Activated CD8-positive, alpha-beta memory T cell treated with anti-CD3 and anti-CD28 coated beads for 4 hours (primary cell): ENCODE measurements at places on chromosomes 4 and X.

DNA sequence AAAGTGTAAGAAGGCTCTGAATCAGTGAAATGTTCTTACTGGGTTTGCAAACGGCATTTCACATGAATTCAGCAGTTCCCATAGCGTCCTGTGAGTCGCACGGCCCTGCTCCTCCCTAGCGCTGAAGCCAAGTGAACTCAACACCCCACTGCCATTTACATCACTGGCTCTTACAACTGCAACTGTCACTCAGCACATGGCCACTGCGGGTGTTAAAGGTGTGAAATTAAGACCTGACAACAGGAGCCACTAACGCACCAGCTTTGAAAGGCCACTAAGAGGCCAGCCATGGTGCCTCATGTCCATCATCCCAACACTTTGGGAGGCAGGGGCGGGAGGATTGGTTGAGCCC lies 31.7 kb downstream of the RNF212 start:
- no peak for DNase-seq

GRCh38 chr4:139841464-139842195 lies 176.0 kb downstream of the MGST2 start:
- DNase-seq = peak; percentile 5

GRCh38 chr4:15395311-15395710 lies 32.5 kb upstream of the C1QTNF7 start:
- DNase-seq = no peak

DNA sequence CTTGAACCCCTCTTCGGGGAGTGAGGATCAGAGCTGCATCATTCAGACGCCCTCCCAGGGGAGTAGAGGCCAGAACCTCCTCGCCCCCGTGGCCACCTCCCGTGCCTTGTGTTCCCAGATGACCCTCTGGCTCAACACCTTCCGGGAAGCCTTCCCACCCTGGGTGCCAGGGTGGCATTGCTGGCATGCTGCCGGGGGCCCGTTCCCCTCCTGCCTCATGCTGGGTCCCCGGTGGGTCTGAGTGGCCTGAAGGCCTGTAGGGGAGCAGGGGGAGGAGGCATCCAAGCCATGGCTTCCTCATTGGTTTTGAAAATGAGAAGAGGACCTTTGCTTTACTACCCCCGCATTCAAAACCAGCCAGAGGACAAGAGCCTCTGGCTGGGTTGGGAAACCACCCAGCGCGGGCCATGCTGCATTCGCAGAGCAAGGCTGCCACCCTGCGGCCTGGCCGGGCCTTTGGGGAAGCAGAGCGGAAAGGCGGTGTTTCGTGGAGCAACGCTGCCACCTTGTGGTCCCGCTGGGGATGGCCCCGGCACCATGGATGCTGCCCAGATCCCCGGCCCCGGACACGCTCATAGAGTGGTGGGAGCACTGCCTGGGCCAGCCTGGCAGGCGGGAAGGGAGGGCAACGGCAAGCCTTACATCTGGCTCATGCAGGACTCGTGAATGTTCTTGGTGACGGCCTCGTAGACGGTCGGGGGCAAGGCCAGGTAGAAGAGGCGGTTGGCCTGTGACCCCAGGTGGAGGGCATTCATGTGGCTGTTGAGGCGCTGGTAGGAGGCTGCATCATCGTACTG lies 11.9 kb downstream of the G6PD start:
- peak; percentile 82 for DNase-seq

- DNase-seq = no peak
These were observed 12.0 kb downstream of the ZFYVE28 start for GRCh38 chr4:2406406-2406805.

GRCh38 chrX:11239230-11239629 lies 54.0 kb upstream of the AMELX start:
- no peak for DNase-seq

GRCh38 chrX:153827903-153828302 lies 2.4 kb downstream of the PDZD4 start:
- no peak for DNase-seq

DNA sequence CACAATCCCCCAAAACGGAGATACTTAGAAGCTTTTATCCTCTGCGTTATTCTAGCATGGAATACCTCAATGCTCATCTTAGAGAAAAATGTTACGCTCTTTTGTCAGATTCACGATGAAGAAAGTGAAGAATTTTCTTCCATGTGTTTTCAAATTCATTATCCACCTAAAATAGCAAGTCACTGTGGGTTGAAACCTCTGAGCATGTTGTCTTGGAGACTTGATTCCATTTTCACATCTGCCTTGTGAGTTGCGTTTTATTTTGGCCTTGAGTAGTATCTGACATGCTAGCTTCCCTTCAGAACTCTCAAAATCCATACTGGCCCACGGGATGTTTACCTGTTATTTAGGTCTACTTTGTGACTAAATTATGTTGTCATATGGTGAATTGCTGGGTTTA lies 66.3 kb downstream of the C4orf46 start:
- DNase-seq = no peak

DNA sequence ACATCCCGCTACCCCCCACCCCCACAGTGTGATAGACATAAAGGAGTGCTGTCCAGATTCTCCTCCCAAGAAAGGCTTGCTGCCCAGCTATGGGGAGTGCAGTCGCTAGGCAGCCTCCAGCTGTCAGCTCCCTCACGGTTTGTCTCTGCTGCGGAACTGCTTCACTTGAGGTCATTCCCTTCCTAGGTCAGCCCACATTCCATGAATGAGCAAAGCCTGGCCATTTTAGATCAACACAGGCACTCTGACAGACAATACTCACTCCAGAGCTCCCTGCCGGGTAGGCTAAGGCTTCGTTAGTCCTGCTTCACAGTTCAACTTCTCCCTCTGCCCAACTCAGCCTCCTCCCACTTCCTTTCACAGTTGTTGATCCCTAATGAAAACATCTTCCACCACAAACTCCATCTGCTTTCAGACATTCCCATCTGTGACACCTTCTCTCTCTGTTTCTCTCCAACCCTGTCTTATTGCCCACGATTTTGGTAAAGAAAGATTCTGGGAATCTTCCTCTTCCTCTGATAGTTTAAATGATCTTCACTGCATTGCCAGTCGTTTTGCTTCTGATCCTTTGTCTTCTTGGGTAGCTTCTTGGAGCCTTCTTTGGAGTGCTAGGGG lies 318.9 kb upstream of the F9 start:
- no peak for DNase-seq

DNA sequence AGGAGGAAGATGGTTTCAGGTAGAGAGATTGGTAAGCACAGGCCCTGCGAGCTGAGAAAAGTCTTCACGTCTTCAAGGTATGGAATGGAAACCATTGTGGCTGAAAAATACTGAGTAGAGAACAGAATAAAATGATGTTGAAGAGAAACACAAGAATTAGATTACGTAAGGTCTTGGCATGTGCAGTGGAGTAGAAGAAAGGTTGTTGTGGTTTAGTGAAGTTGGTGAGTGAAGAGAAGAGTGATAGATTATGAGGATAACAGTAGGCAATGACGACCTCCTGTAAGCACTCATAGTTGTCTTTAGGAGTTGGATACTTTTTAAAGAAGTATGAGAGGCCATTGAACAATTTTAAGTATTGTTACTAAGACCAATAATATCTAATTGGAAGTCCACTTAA lies 642.6 kb downstream of the PCDH7 start:
- no peak for DNase-seq

- DNase-seq = no peak
These were observed 640.7 kb upstream of the AGA start for GRCh38 chr4:178082906-178083305.

DNA sequence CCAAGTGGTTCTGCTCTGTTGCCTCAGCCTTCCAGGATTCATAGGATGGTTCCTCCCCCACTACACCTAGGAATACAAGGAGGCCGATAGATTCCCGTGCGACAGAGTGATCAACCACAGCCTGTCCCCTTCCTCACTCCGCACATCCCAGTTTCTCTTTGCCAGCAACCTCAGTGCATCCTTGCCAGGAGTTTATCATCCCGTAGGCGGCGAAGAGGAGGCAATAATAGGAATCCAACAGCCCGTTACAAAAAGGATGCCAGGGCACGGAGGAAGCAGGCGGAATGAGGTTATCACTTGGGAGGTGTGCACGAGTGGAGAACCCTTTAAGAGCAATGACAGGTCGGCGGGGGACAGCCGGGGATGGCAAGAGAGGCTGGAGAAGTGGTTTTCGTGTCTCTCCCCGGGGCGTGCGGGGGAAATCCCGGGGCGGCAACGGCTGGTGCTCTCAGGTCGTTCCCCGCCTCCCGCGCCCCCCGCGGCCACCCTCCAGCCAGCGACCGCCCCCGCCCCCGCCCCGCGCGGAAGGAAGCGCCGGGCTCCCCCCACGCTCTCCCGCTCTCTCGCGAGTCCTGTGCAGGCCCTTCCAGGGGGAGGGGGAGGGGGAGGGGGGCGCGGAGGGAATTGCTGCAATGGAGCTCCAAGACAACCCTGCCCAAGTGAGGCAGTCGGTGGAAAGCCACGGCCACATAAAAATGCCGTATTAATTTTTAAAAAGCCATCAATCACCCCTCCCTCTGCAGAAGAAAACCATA lies 1.6 kb downstream of the PPP3CA start:
- DNase-seq = peak; percentile 23

GRCh38 chr4:86822136-86822535 lies 27.0 kb downstream of the SLC10A6 start:
- DNase-seq = no peak

- no peak for DNase-seq
These were observed 587 bp downstream of the TIMM8A start for GRCh38 chrX:101347859-101348451.

DNA sequence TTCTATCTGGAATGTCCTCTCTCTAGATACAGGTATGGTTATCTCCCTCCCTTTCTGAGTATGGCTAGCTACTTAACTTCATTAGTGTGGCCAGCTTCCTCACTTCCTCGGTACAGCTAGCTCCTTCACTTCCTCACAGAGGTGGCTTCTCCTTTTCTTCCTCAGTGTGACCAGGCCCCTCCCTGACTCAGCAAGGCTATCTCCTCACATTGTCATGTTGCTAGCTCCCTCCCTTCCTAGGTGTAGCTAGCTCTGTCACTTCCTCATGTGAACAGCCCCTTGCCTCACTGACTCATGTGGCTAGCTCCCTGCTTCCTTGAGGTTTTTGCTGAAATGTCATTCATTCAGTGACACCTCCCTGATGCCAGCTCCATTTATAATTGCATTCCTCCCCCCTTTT lies 67.3 kb upstream of the DDIT4L start:
- no peak for DNase-seq

GRCh38 chr4:81743731-81744435 lies 272.2 kb upstream of the RASGEF1B start:
- DNase-seq = no peak

DNA sequence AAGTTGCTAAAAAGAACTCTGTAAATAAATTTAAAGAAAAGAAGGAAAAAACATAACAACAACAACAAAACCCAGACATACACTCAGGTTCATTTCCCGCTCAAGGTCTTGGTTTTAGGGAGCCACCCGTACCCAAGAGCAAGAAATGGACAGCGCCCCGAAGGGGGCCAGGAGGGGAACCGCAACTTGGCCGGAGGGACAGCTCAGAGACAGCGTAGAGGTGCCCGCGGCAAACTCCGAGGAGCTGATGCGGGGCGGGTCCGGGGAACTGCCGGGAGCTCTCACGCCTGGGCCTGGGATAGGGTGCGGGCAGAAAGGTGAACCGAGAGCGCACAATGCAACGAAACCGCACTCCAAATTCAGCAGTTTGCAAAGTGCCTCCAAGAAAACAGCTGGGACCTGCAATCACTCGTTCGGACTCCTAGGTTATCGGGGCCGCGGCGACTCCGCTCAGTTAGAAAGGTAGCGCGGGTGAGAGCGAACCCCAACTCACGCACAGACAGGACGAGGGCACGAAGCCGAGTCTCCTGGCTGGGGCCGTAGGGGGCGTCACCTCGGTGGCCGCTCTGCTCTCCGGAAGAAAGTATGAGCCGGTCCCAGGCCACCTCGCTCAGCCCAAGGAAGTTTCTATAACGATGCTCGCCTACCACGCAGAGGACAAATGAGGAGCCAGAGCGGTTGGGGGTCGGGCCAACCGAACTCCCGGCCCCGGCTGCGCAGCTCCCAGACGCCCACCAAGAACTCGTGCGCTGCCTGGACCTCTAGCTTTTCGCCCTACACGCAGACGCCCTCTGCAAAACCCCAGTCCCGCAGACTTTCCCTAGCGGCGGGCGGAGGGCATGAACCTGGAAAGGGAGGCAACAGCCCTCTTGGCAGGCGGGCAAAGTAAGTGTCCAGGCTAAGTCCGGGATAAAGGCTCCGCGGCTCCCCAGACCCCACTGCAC lies 1.4 kb downstream of the NDNF start:
- DNase-seq = no peak

DNA sequence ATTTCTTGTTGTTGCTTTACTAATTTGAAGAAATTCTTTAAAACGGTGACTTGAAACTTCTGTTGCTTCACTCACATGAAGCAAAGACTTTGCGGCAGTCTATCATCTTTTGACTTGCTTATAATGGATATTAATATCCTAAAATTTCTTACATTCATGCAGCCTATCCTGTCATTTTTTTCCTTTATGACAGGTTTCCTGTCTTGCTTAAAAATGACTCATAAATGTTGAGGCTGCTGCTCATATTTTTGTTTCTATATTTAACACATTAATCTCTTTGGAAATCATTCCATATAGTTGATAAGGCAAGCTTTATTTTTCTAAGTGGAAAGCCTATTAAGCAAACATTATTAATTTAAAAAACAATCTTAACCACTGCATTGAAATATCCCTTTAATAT lies 176.6 kb upstream of the GALNTL6 start:
- DNase-seq = no peak

- DNase-seq = no peak
These were observed 6.2 kb upstream of the OSTC start for GRCh38 chr4:108644237-108644636.

- DNase-seq = no peak
These were observed at the start of gene IGFBP7 for GRCh38 chr4:57109847-57110639. Gene IGFBP7 (minus strand): TSS chr4:57110385. CDS start chr4:57110351, 34 bp downstream.

GRCh38 chr4:57443787-57444186 lies 333.6 kb upstream of the IGFBP7 start:
- DNase-seq = no peak

DNA sequence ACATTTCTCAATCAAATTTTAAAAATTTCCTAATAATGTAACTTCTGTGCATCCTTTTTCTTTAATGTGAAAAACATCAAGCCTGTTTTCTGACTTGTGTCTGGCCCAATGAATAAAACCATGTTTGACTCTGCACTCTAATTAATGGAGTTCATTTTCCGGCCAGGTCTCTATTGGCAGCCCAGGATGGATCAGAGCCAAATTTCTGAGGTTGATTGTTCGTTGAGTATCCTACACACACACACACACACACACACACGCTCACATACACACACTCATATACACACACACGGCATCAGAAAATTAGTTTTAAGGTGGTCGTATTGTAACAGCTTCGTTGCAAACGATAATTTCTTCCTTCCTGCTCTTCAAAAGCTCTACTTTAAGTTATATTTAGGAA lies 28.9 kb upstream of the TLL1 start:
- DNase-seq = no peak
